ENCODE measurements at places on chromosomes 11 and 22.

DNA sequence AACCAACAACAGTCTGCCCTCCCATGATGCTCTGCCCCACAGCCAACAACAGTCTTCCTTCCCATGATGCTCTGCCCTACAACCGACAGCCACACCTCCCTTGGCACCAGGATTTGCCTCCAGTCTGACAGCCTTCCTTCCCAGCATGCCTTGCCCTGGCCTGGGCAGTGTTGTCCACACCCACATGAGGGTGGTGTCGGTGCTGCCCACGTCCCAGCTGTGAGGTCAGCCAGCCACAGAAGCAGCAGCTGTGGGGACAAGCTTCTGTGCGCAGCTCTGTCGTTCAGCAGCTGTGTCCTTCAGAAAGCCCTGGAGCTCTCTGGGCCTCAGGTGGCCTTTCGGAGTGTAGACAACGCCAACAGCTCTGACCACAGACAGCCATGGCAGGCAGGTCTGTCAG, 1378.9 kb downstream of the BRD1 start:
- no peak for DNase-seq

DNA sequence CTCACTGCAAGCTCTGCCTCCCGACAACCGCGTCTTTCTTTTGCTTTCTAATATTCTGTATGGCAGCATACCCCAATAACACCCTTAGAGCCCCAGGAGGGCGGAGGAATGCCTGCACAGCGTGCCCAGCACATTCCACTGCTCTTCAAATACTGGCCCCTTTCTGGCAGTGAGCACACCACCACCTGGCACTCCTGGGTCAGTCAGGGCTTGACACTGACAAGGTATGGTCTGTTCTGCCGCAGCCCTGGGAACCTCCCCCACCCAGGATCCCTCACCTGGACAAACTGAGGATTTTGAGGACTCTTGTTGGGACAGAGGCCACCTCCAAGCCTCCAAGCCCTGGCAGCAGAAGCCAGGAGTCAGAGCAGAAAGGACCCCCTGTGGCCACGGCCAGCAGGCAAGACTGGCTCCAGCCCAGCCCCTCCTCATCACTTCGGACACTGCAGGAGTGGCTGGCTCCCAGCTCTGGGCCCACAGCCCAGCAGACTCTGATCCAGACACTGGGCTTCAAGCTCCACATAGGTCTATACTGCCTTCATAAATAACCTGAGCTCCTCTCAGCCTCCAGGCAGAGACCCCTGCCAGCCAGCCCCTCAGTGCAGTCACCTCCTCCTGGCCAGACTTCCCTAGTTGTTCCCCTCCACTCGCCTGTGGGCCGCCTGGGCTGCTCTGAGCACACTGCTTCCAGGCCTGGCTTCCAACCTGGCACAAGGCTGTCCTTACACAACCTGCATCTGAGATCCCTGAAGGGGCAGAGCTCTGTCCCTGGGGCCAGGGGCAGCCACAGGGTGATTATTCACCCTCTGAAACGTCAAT, 14.5 kb downstream of the CARS1 start:
- peak; percentile 19 for DNase-seq

GRCh38 chr11:68067991-68068390, 29.2 kb downstream of the TCIRG1 start:
- no peak for DNase-seq

DNA sequence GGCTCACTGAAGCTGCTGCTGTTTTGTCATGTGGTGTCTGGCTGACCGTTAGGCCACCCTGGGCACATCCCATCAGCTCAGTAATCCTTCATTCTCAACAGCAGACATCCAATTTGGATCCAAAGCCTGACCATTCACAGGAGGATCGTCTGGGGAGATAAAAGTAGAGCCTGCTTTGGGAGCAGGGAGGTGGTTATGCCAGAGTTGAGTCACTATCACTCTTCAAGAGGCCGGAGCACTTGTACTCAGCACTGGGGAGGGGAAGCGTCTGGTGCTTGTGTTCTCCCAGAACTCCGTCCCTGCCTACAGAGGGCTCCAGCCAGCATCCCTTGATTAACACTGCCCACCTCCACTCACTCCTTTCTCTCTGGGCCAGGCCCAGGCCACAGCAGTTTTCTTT, 382.6 kb downstream of the OPCML start:
- peak; percentile 59 for DNase-seq

DNA sequence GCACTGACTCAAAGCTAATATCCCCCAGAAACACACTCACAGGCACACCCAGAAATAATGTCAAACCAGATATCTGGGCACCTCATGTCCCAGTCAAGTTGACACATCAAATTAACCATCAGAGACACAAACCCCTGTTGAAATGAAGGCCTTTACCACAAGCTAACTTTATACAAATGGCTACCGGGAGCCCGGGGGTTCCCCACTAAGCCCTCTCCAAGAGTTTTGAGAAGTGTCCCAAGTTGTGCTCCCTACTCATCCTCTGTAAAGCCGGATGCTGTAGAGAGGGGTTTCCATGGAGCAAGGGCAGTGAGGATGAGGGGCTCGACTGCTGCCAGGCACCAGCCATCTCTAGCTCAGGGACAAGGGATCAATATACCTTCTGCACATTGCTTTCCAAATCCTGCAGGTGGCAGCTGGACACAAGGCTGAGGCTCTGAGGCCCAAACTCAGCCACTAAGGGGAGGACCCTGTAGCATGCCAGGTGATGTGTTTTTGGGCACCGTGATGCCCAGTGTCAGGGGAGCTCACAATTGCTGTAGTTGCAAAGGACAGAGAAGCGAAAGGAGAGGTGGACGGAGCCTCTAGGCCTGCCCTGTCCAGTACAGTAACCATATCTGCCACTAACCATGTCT, 145.7 kb downstream of the TTC17 start:
- peak; percentile 22 for DNase-seq

DNA sequence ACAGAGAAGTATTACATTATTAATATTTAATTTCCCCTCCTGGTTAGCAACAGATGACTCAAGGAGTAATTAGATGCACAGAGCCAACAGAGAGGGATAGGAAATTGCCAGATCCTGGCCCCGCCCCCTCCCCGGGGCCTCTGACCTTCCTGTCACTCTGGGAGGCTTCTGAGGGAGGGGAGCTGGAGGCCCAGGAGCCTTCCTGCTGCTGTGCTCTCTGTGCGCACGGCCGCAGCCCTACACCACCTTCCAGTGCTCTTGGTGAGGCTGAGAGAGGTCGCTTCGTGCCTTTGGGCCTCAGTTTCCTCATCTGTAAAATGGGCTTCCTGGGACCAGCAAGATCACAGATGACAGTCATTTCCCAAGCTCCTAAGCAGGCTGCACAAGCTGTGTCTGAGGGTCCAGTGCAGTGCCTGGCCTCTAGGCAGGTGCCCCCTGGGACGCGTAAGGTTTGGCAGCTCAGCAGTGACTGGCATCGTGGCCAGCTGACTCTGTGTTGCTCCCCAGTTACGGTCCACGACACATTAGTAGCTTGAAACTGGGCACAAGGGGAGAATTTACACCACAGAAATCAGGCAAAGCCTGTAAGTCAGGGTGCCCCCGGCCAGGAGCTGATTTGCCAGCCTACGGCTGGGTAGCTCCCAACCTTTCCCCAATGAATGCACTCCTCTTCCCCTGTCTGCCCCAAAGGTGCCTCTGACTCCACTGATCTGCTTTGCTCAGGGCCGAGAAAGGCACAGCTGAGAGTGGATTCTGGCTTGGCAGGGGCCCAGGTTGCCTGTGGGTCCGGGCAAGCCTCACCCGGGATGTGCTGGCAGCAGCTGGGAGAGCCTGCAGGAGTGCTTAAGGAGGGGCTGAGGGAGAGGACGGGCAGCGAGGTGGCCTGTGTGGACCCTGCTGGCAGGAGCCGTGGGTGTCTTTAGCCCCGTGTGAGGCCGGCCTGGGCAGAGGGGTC, 2.3 kb downstream of the ADORA2A start:
- DNase-seq, result peak; percentile 78

GRCh38 chr11:17821648-17822400, 87.2 kb downstream of the KCNC1 start:
- DNase-seq, result no peak

- no peak for DNase-seq
These were observed 69.7 kb downstream of the RAB38 start for GRCh38 chr11:88105526-88105925.

All from ELF-1 (cell line).